Bronchus fibroblast of lung (primary cell): ENCODE measurements at places on chromosomes 4 and X. TPM values are rescaled to one million over a fixed set of nuclear protein-coding genes. Genes with fewer than 3 reads are reported as not detected.

The DKK2 gene
- total RNA-seq: 0.30 TPM in 1 of 2 replicates, not detected in the other

The BGN gene
- 14.0 TPM in 2 replicates for total RNA-seq

The ANTXR2 gene
- total RNA-seq: 30.8 and 33.3 TPM in 2 replicates

The GAGE1 gene
- total RNA-seq: not detected in 2 replicates

The MAOA gene
- 45.0 and 45.4 TPM in 2 replicates for total RNA-seq

The FAT1 gene
- 58.8 and 59.9 TPM in 2 replicates for total RNA-seq
